ENCODE measurements at places on chromosomes 2 and 18.

DNA sequence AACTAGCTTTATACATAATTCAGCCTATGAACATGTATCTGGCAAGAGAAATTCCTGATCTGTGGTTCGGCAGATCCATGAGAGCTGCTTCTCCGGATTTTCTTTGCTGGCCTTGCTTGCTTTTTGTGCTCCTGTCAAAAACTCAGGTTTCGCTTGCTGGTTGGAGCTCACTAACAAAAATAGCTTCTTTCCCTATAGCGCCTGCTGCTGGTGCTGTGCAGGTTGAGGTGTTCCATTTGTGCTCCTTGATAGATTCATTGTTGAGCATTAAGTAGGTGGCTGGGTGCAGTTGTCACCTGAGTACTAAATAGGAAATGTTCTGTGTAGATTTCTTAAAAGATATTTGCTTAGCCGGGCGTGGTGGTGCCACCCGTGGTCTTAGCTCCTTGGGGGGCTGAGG lies 148.1 kb downstream of the PRPF40A start:
- DNase-seq = no peak

GRCh38 chr2:155907211-155907610 lies 425.3 kb downstream of the NR4A2 start:
- DNase-seq = no peak

DNA sequence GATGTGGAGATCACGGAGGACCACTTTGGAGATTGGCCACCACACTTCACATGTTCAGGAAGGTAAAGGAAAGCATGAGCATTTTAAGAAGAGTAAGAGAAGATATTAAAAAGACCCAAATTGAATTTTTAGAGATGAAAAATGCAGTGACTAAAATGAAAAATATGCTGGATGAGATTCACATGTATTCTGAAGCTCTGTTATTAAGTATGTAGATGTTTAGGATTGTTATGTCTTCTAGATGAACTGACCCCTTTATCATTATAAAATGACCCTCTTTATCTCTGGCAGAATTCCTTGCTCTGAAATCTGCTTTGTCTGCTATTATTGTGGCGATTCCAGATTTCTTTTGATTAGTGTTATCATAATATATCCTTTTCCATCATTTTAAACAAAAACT lies 36.0 kb upstream of the DYNC2LI1 start:
- no peak for DNase-seq

DNA sequence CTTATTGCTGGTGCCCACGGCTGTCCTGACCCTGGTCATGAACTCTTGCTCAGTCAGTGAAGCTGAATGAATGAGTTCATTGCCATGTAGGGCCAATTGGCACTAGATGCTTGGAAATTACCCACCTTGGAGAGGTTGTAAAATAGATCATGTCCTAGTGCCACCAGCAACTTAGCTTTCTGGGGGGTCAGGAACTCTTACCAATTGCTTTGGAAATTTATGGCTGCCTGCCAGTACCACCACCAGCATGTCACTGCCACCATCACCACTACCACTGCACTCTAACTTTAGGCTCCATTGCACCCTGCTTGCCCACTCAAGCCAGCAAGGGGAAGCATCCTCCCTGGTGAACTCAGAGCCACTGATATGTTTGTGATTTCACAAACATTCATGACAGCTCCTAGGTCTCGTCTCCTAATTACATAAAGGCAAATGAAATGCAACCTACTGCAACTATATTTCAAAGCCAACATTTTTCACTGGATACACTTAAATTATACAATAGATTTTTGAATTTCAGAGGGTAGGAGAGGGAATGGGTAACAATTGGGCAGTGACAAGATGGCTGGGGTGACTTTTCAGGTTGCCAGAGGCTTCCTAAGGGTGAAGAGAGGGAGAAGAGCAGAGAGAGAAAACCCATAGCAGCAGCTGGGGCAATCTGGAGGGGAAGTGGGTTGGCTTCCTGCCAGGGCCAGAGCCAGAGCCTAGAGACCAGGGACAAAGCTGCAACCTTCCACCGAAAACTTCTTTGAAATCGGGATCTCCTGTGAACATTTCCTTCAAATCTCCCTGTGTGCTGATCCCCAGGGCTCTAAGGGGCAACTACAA lies 3.5 kb upstream of the EMILIN1 start:
- peak; percentile 42 for DNase-seq

DNA sequence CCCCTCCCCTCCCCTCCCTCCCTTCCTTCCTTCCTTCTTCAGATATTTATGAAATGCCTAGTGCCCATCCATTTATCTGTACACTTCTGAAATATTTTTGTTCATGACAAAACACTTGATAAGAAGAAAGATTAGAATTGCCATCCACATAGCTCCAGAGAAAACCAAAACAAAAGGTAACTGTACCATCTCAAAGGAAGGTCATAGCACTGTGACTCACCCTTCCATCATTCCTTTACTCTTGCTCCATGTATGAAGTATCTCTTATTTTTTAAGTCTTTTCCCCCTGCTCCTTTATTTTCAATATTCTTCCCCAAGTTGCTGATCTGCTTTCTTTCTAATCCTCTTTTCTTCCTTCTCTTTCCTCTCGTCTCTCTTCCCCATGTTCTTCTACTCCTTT lies 9.9 kb downstream of the CNTNAP5 start:
- DNase-seq = no peak

GRCh38 chr2:133573491-133574162 lies 5.4 kb upstream of the NCKAP5 start:
- no peak for DNase-seq

- no peak for DNase-seq
Measured at GRCh38 chr2:15989559-15989958, 49.2 kb downstream of the MYCN start.

GRCh38 chr18:49510393-49511115 lies 23.5 kb upstream of the C18orf32 start:
- peak; percentile 70 for DNase-seq

GRCh38 chr2:191620144-191620543 lies 57.8 kb upstream of the NABP1 start:
- DNase-seq = no peak

DNA sequence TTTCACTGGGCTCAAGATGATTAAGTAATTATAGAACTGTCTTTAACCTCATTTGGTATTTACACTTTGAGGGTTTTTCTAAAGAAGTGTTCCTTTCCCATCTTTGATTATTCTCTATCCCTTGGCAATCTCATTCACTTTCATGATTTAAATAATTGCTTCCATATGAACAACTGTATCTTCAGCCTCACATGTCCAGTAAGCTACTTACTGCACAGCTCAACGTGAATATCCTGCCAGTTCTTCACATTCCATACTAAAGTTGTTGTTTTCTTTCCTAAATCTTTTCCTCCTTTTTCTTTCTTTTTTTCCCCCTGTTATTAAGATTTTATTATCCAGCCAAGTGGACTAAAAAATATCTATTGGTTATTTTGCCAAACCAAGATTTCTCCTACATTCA lies 37.7 kb downstream of the ZC3H15 start:
- no peak for DNase-seq

GRCh38 chr18:74507097-74507881 lies 11.1 kb downstream of the CNDP2 start:
- DNase-seq = no peak

GRCh38 chr2:172978063-172978383 lies 97.6 kb upstream of the MAP3K20 start:
- no peak for DNase-seq

- no peak for DNase-seq
Measured at GRCh38 chr18:36298126-36298741, 721 bp downstream of the FHOD3 start.

GRCh38 chr2:239318151-239318611 lies 82.6 kb downstream of the HDAC4 start:
- no peak for DNase-seq

DNA sequence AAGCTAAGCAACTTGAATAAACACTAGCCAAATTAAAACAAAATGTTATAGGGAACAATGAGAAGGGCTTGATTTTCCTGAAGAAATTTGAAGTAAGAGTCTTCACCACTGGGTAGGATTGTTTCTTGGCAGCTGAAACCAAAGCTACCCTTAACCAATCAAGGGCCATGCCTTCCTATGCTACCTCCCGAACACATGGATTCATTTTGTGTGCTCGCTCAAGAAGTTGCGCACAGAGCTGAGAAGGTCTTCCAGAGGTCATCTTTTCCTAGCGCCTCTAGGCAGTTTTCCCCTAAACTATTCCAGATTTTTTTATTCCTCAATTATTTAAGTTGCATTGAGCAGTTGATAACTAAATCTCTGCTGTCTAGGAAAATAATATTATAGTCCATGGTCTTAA lies 264.6 kb downstream of the RBM43 start:
- no peak for DNase-seq

- peak; percentile 48 for DNase-seq
Measured at GRCh38 chr2:240432820-240433801, 2.4 kb upstream of the GPC1 start.

GRCh38 chr2:165985120-165985519 lies 31.5 kb upstream of the TTC21B start:
- no peak for DNase-seq

DNA sequence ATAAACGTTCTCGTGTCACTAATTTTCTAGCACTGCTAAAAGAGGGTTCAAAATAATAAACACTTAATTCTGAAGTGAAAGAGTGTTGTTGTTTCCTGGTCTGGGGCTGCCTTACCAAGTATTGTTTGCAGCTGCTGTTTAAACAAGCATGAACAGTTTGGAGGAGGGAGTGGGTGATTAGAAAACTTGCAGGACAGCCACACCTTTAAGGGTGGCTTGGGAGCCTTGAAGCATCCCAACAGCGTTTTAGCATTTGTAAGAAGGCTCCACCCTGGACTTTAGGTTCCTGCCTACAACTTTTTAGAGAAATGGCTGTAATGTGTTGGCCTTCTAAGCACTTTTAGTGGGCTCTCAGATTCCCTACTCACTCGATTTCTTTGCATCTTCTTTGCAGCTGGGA lies 371.6 kb downstream of the TGIF1 start:
- no peak for DNase-seq

DNA sequence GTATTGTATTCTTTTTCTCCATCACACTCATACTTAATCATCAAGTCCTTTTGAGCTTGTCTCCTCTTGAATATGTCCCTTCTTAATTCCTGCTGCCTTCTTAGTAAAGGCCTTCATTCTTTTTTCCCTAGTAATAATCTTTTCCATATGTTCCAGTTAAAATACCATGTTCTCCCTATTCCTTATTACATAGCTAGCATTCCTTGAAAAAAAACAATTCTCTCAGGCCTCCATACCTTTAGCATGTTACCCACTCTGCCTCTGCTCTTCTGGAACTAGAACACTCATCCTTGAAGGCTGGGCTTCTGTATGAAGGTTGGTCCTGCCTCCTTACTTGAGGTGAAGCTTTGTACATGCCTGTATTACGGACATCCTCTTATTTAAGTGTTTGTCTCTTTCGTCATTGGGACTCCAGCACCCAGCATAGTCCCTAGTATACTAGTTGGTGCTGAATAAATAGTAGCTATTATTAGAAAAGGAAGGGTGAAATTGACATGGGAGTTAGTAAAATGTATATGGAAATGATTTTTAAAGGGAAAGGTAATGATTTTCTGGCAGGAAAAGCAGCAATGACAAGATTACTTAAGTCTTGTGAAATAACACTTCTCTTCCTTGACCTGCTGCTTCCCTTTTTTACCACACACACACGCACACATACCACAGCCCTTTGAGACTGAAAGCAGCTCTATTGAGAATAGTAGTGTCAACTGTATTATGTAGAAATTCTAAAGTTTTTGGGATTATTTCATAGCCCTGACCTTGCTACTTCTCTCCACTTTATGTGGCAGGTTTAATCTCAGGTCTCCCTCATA lies 45.6 kb downstream of the REL start:
- DNase-seq = no peak

GRCh38 chr2:173858291-173858731 lies 106.9 kb downstream of the SP3 start:
- DNase-seq = no peak

Measured in CD8-positive, alpha-beta memory T cell (primary cell).